ENCODE measurements at places on chromosomes 2 and 18. TPM values are rescaled to one million over a fixed set of nuclear protein-coding genes. Genes with fewer than 3 reads are reported as not detected.

Gene AGXT
- not detected for total RNA-seq

Gene TOGARAM2
- total RNA-seq, result not detected

Gene HJURP
- total RNA-seq, result 122 TPM

Gene TMEFF2
- not detected for total RNA-seq

Gene RPS27A
- 1,406 TPM for total RNA-seq

Gene ACADL
- not detected for total RNA-seq

Gene DSC1
- total RNA-seq, result not detected

Gene SERPINB11
- not detected for total RNA-seq

Gene CXCR1
- total RNA-seq, result not detected

Gene RBFA
- 28.1 TPM for total RNA-seq

Gene ASXL3
- total RNA-seq, result 3.9 TPM

- DNase-seq, result no peak
Observed at GRCh38 chr2:237234268-237234667, 148.6 kb downstream of the COPS8 start.

- no peak for DNase-seq
Observed at GRCh38 chr2:152200565-152201465, 25.3 kb upstream of the STAM2 start.

- DNase-seq, result no peak
Observed at GRCh38 chr2:129721846-129722245, 257.6 kb upstream of the RAB6C start.

- DNase-seq, result no peak
Observed at GRCh38 chr18:3135536-3135935, 84.2 kb downstream of the MYOM1 start.

- no peak for DNase-seq
Observed at GRCh38 chr2:20667531-20668401, 822 bp downstream of the GDF7 start.

DNA sequence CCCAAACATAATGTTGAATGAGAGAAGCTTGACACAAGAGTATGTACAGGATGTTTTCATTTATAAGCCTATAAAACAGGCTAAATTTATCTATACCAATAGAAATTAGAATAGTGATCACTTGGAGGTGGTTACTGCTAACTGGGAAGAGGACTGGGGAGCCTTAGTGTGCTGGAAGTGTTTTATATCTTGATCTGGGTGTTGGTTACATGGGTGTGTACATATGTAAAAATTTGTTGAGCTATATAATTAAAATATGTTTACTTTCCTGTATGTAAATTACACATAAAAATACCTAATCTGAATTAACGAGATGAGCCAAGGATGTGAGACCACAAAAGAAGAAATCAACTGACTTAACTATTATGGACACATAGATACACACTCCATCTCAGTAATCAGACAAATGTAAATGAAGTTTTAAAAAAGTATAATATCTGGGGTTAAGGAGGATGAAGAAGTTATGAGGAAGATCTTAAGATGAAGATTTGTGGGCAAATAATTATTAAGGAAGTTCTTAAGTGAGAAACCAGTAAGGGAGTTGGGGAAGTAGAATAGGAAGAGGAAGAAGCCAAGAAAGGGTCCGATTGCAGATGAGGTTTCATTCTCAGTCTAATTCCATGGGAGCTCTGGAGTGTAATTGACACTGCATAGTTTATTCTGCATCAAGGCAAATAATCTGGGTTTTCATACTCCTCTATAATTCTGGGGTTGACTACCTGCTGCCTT, 32.3 kb upstream of the NABP1 start:
- no peak for DNase-seq

DNA sequence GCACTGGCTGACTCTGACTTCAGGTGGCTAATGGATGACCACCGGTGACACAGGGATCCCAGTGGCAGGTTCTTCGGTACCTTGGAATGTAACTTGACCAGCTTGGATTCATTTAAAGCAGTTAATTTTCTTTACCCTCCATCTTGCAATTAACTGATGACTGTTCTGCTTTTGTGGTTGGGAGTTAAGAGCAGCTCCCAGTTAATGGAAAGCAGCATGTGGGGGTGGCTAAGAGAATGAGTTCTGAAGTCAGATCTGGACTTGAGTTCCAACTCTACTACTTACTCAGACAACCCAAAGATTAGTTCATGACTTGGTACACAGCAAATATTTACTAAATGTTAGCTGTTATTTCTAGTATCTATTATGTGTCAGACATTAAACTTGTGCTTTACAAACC, 58.5 kb downstream of the FAM228A start:
- no peak for DNase-seq

- DNase-seq, result peak; percentile 26
Observed at GRCh38 chr2:122300758-122301157, 545.3 kb downstream of the TSN start.

DNA sequence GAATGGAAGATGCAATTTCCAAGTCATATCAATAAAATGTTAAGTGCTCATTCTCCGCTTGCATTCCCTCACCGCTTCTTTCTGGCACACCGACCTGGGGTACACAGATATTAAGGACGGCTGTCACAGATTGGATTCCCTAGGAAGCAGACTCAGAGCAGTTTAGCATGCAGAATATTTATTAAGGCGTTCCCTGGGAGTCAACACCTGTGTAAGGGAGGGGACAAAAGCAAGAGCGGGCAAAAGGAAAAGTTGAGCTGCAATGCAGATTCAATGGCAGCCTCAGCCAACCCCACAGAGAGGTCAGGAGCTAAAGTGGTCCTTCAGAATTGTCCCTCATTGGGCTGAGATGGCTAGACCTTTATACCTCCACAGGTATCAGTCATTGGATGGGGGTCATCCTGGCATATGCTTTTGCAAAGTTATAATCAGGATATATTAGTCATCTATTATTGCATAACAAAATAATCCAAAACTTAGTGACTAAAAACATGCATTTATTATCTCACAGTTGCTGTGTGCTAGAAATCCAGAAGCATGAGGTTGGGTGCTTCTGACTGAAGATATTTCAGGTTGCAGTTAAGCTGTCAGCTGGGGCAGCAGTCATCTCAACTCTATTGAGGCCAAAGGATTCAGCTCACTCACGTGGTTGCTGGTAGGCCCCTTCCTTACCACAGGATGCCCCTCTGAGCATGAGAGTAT, 27.0 kb upstream of the INO80D start:
- DNase-seq, result no peak

- DNase-seq, result no peak
Observed at GRCh38 chr18:13158428-13158827, 60.1 kb upstream of the LDLRAD4 start.

GRCh38 chr2:170247882-170248393, 70.0 kb downstream of the MYO3B start:
- no peak for DNase-seq

DNA sequence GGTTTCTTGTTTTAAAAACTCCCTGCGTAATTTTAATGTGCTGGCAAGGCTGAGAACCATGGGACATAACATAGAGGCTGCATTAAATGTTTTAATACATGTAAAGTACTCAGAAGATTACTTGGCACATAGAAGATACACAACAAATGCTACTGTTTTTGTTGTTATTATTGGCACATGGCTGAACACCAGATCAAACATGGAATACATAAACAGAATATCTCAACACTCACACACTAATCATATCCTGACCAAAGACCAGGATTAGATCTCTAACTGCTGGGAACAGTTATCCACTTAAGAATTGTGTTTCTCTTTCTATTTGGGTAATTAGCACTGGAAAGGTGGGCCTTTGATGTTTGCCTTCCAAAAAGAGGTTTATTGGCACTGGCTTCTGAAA, 69.3 kb downstream of the KCNE4 start:
- DNase-seq, result no peak

GRCh38 chr2:168589236-168590211, 133.5 kb downstream of the CERS6 start:
- no peak for DNase-seq

GRCh38 chr18:55228707-55229106, 269.4 kb upstream of the CCDC68 start:
- no peak for DNase-seq

DNA sequence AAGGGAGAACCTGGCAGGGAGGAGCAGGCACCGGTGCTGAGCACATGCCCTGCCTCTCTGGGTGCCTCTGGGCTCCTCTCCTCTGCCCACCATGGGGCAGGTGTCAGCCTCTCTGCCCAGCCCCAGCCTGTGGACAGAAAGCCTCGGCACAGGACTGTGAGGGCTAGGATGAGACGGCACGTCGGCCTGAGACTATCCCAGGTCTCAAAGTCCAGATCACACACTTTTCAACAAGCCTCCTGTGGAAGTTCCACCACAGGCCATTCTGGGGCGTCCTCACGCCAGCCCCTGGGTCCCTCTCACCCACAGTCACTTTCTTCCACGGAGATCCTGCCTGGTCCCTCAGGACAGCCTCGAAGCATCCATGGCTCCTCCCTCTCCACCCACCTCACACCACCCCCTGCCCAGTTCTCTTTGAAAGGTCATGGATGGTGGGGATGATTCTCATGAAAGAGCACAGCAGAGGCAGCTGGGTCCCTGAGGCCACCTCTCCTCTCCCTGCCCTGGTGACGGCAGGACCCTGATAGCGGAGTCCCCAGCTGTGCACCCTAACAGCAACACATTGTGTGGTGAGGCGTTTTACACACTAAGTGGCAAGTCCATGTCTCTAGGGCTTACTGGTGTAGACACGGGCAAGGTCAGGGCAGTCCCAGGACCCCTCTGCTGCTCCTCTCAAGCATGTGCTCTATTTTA, 569.4 kb upstream of the SALL3 start:
- no peak for DNase-seq

DNA sequence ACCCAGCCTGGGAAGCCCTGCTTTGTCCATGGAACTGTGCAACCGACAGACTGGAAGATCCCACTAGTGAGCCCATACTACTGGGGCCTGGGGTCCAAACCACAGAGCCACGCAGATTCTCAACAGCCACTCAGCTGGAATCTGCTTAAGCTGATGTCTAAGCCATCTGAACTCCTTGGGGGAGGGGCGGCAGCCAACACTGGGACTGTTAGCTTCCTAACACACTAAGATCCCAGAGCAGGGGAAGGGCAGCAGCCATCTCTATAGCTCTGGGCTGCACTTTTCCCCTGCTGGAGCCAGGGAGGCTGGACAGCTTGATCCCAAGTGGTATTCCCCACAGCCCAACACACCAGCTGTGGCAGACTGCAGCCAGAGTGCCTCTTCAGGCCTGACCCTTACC, 118.3 kb downstream of the RPRM start:
- DNase-seq, result no peak

- no peak for DNase-seq
Observed at GRCh38 chr2:6423157-6423556, 442.6 kb downstream of the CMPK2 start.

- DNase-seq, result no peak
Observed at GRCh38 chr2:37843556-37843955, 81.5 kb upstream of the RMDN2 start.

GRCh38 chr2:68767996-68768395, 33.4 kb downstream of the ARHGAP25 start:
- no peak for DNase-seq

GRCh38 chr2:27955384-27956161, 65.0 kb downstream of the BABAM2 start:
- DNase-seq, result no peak

DNA sequence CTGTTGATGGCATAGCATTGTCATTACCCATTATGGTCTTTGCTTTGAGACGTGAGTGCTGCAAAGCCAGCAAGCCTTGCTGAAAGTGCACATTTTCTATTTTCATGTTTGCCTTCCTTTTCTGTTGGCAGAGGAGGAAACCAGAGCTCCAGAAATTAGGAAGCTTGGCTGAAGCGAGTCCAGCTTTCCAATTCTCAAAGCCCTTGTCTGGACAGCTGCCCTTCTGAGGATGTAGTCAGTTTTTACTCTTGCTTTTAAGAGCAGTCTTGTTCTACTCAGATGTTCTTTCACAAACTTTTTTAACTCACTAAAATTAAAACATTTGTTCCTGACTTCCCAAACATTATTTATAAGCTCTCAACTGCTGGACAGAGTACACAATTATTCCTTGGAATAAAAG, 93.8 kb downstream of the ICOS start:
- DNase-seq, result no peak

GRCh38 chr2:189933041-189933440, 129.5 kb downstream of the MSTN start:
- DNase-seq, result no peak

DNA sequence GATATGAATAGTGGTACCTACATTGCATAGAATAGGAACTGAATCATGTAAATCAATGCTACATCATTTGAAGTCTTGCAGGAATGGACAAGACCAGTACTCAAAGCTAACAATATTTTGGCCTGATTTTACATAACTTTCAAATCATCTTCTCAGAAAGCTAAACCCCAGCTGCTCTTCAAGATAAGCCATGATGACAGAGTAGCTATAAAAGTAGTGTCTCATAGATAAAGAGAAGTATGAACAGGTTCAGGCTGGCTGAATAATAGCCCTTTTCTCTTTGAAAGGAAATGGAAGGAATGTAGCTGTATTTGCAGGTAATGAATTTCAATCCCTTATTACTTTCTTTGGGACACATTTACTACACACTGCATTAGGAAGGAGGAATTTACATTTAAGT, 28.2 kb downstream of the TSPYL6 start:
- DNase-seq, result no peak

DNA sequence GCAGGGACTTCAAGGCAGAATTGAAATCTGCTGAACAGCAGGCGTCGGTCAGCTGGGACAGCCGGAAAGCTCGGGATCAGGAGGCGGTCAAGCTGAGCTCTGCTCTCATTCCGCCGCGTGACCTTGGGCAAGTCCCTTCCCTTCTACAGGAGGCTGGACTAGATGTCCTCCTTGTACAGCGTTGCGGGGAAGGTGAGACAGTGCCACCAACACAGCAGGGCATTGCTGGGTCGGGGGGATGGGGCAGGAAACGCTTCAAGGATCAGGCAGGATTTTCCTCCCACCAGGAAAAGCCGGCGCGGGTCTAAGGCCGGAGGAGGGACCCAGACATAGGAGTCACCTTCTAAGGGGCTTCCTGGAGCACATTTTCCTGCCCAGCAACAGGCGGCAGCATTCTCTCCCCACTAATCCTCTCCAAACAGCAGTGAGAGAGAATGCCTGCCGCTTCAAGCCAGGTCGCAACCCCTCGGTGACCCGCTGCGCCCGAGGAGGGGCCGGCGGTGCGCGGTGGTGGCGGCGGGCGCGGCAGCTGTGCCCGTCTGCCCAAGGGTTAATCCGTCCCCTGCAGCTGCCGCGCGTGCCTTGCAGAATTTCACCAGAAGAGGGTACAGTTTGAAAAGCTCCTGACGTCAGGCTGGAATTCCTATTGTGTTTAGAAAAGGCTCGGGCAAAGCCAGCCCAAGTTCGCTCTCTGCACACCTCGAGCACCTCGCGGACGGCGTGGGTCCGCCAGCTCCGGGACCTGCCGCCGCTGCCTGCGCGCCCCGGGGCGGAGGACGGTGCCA, at the start of gene KCNF1:
TSS of gene KCNF1 (plus strand) at position 644 of the 785 bp plus-strand sequence. CDS start 493 bp downstream, outside the sequence.
- no peak for DNase-seq

GRCh38 chr18:13006531-13007247, 15.5 kb downstream of the CEP192 start:
- no peak for DNase-seq

GRCh38 chr18:59605633-59606192, 91.5 kb downstream of the CCBE1 start:
- DNase-seq, result no peak

DNA sequence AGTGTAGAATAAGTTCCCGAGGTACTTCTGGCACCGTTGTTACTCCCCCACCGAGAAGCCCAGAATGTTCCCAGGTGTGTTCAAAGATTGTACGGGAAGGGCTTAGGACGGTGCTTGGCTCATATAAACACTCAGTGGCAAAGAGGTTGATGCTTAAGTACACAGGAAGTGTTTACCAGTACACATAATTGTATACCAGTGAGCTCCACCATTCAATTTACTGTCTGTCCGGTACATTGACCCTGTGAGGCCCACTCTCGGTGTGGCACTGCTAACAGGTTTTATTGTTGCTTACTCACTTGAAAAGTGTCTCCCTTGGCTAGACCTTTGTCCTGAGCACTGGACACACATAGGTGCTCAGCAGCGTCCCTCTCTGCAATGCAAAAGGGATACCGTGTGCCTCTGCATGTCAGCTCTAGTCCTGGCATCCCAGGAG, 191.0 kb downstream of the NEDD4L start:
- DNase-seq, result no peak

Data from OCI-LY7 (cell line).